ENCODE measurements at places on chromosomes 11 and 22.

DNA sequence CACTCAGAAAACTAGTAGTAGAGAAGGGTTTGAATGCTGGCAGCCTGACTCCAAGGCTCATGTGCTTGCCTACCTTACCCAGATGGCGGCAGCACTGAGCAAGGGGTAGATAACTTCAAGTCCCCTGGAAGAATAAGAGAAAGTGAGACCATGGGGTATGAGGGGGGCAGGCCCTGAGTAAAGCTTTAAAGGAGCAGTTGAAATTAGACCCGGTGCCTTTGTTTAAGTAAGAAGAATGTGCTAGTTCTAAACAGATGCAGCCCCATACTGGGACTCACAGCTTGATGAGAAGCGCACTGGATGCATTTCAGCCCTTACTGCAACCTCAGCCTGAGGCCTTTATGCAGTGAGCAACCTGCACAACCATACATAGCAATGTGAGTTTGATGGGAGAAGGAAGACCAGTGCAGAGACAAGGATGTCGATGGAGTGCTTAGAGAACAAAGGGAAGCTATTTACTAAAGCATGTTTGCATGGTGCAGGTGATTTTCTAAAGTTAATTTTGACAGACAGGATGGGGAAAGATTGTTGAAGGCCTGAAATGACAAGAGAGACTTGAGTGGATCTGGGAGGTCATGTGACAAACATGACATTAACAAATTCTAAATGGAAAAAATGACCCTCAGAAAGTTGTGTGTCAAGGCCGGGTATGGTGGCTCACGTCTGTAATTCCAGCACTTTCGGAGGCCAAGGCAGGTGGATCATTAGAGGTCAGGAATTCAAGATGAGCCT lies 27.1 kb upstream of the TMA7B start:
- peak; percentile 37 for DNase-seq

DNA sequence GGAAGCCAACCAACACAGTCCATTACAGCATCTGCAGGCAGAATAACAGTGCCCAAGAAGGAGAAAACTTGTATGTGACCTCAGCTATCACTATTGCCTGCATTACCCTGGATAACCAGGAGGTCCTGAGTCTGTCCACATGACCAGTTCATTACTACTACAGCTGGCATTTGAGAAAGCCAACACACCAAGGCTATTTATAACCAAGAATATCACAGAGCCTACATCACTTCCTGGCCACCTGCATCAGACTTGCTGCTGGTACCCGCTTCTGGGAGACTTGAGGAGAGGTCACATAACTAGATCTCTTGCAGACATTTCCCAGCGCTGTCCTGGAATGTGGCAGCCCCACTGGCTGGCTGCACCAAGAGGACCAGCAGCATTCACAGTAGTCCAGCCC lies 11.1 kb upstream of the OR56B4 start:
- no peak for DNase-seq

DNA sequence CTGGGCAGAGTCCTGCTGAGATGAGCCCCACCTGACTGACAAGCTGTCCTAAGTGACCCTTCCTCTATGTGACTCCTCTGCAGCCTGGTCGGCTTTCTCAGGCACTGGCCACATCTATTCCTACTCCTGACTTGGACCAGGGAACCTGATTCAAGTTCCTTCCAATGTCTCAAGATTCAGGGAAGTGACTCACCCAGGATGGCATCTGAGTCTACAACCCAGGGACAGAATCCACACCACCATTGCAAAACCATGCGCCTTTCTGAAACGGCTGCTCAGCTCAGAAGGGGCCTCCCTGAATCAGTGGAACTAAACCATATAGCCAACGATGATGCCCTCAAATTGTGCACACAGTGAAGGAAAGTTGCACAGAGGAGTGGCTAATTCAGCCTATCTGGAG lies 63.9 kb upstream of the CSNK2A3 start:
- no peak for DNase-seq

DNA sequence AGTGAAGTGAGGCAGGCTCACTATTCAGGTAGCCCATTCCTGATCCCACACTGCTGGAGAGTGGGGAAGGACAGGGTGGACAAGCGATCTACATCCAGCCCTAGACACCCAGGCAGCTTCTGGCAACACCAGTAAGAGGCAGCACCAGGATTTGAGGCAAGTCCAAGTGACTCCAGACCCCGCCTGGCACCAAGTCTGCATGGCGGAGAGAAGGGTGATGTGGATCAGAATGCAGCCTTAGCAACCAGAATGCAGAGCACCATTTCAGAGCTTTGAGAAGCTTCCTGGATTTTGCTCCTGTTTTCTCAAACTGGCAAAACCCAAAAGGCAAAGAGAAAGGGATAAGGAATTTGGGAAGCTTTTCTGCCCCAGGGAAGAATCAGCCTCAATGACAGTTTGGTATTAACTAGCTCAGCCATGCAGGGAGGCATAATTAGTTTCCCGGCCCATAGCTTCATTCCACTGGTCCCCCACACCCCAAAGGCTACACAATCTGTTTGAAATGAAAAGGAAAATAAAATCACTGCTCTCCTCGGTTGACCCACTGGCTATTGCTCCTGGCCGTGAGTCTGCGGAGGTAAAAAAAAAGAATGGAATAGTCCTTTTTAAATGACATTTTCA lies 17.3 kb downstream of the GALNT18 start:
- DNase-seq = no peak

DNA sequence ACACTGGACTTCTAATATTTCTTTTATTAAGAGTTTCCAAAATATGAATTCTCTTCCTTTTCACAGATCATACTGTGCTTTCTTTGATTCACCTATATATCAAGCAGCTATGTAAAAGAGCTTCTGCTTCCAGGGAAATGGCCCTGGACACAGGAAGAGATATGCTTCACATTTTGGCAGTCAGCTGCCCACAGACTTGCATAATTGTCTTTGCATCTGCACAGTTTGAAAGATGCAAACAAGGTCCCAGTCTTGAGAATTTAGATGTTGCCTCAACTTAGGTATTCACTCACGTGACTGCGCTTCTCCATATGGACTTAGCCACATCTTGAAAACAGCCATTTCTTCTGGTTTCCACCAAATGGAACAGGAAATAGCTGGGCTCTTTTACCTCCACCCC lies 92.3 kb upstream of the POU2AF2 start:
- no peak for DNase-seq

DNA sequence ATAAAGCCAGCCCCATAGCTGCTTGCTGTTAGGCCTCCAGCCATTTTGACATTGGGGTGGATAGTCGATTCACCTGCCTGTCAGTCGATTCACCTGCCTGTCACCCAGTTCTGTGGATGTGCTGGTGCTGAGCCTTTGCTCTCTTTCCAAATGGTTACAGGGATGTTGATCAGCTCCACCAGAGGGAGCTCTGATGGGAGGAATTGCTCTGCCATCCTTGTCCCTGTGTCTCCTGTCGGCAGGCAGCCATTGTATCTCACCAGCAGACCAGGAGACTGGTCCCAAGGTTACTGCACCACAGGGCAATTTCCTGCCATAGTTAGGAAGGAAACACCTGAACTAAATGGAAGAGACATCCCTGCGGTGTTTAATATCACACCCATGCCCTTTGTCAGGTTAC lies 6.1 kb downstream of the MPEG1 start:
- peak; percentile 68 for DNase-seq

- DNase-seq = peak; percentile 77
Measured at GRCh38 chr22:25334162-25334490, 114.7 kb downstream of the CRYBB2 start.

GRCh38 chr22:48941033-48941902 lies 886.4 kb downstream of the BRD1 start:
- no peak for DNase-seq

GRCh38 chr11:33920838-33921613 lies 29.1 kb upstream of the LMO2 start:
- peak; percentile 46 for DNase-seq

- DNase-seq = no peak
Measured at GRCh38 chr22:31106001-31106571, 1.3 kb downstream of the SELENOM start.

DNA sequence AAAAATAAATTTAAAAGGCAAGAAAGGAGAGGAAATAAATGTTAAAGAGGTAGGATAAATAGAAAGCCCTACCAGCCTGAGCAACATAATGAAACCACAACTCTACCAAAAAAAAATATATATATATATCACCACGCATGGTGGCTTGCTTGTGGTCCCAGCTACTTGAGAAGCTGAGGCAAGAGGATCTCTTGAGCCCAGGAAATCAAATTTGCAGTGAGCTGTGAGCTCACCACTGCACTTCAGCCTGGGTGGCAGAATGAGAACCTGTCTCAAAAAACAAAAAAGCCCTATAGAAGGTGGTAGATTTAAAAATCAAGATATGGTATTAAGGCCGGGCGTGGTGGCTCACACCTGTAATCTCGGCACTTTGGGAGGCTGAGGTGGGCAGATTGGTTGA lies 10.5 kb downstream of the NUCB2 start:
- no peak for DNase-seq
